K562 (cell line): ENCODE measurements at places on chromosomes 4 and X. TPM values are rescaled to one million over a fixed set of nuclear protein-coding genes. Genes with fewer than 3 reads are reported as not detected.

DNA sequence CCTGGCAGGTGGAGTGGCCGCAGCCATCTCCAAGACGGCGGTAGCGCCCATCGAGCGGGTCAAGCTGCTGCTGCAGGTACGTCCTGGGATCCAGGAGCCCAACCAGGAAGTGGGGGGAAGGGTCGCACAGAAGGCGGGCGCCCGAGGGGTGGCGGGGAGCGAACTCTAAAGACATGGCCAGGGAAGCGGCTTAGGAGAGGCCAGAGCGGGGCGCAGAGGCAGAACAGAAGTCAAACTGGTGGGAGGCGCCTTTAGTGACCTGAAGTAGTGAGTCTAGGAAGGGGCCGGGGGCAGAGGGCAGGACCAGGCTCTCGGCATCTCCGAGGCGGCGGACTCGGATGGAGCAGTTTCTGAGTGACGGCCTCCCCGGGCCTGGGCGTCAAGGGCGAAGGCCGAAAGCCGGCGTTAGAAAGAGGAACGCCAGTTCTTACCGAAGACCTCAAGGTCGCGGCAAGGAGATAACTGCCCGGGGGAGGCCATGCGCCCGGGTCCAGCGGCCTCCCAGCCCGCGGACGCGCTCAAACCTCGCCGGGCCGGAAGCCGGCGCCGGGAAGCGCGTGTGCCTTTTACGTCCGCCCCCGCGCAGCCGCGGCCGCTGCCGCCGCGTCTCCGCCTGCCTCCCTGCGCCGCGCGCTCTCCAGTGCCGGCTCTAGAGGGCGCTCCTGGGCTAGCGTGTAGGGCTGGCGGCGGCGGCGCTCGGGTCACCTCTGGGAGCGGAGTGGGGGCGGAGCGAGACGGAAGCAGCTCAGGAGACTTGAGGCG, 488 bp downstream of the SLC25A5 start:
- H3K36me3 ChIP-seq, result peaks cover 28% of the 10 kb centered on the region
- peaks cover 18% of the 10 kb centered on the region for H3K4me1 ChIP-seq
- DNase-seq, result peak; percentile 73
- peak overlapping the region; percentile 99 for H3K4me3 ChIP-seq
- H3K27me3 ChIP-seq, result no peaks in the 10 kb centered on the region

GRCh38 chr4:91319556-91320268, 984.1 kb upstream of the GRID2 start:
- no peak overlapping the region for H3K27ac ChIP-seq
- no peaks in the 10 kb centered on the region for H3K36me3 ChIP-seq
- no peaks in the 10 kb centered on the region for H3K4me1 ChIP-seq
- DNase-seq, result no peak

DNA sequence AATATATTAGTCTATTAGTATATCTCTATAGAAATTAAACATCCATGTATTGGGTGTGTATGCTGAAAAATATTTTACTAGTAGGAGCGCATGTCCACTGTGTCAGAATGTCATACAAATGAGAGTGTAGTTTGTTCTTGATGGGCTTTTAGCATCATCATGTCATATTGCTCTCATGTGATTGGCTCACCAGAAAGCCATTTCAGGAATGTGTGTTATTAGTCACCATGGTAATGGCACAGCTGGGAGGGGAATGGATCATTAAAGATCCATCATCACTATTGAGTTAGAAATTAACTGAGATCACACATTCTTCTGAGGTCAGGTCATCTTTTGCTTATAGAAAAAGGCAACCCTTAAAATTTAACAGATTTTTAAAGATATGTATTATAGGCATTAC, 77.3 kb downstream of the PHEX start:
- no peak overlapping the region for H3K4me3 ChIP-seq
- H3K36me3 ChIP-seq, result no peaks in the 10 kb centered on the region
- H3K27me3 ChIP-seq, result no peaks in the 10 kb centered on the region
- no peak for DNase-seq
- no peaks in the 10 kb centered on the region for H3K4me1 ChIP-seq
- H3K27ac ChIP-seq, result no peak overlapping the region

- peaks cover 22% of the 10 kb centered on the region; the same call in 2 of the 3 replicates for H3K4me1 ChIP-seq
- no peaks in the 10 kb centered on the region for H3K36me3 ChIP-seq
- peak; percentile 63 for DNase-seq
- peak overlapping the region; percentile 73 for H3K27ac ChIP-seq
- peak overlapping the region; percentile 34 for H3K4me3 ChIP-seq
- H3K27me3 ChIP-seq, result no peaks in the 10 kb centered on the region
Measured at GRCh38 chr4:40514497-40514951, 115.1 kb downstream of the RBM47 start.

- no peaks in the 10 kb centered on the region for H3K4me1 ChIP-seq
- no peaks in the 10 kb centered on the region for H3K36me3 ChIP-seq
- peak; percentile 4 for DNase-seq
- H3K4me3 ChIP-seq, result no peak overlapping the region
- H3K27me3 ChIP-seq, result no peaks in the 10 kb centered on the region
- H3K27ac ChIP-seq, result no peak overlapping the region
Measured at GRCh38 chr4:97984545-97985131, 158.6 kb downstream of the STPG2 start.

GRCh38 chr4:176726803-176727202, 65.9 kb downstream of the VEGFC start:
- H3K4me1 ChIP-seq, result no peaks in the 10 kb centered on the region
- H3K27me3 ChIP-seq, result no peaks in the 10 kb centered on the region
- no peaks in the 10 kb centered on the region for H3K36me3 ChIP-seq
- no peak for DNase-seq
- no peak overlapping the region for H3K27ac ChIP-seq

- no peaks in the 10 kb centered on the region for H3K4me1 ChIP-seq
- no peak for DNase-seq
- H3K27me3 ChIP-seq, result no peaks in the 10 kb centered on the region
- no peaks in the 10 kb centered on the region for H3K36me3 ChIP-seq
Measured at GRCh38 chr4:160825644-160826338, 1338.0 kb downstream of the FSTL5 start.

GRCh38 chr4:99943904-99944437, 2.4 kb downstream of the DNAJB14 start:
- H3K4me1 ChIP-seq, result peaks cover 7% of the 10 kb centered on the region
- no peak overlapping the region for H3K4me3 ChIP-seq
- no peak for DNase-seq
- no peaks in the 10 kb centered on the region for H3K27me3 ChIP-seq
- H3K36me3 ChIP-seq, result peaks cover 31% of the 10 kb centered on the region

DNA sequence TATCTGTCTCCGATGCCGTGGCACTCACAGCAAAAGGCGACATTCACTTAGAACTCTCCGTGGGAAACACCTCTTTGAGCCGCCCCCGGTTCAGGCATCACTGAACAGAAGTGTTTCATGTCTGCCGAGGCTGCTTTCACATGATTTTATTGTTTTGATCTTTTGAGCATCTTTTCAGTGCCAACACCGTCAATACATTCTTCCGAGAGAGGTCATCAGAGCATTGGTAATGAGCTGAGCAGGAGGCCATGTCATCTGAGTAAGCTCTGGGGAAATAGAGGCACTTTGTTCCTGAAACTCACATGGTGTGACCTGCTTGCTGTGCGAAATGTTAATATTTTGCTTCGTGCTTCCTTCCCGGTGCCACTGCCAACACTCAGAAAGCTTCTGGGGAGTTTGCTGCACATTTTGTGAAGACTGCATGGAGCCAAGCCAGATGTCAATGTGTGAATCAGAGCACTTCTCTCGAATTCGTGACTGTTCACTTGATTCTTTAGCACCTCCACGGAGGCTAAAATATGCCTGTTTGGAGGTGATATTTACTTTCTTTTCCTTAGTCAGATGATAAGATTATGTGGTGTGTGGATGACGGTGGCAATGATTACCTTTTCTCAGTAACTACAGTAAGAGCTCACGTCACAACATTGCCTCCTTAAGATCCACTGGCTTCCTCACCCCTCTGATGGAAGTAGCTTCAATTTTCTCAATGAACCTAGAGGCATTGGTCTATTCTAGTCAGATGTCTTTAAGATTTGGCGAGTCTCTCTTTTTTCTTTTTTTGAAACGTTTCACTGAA, 222.3 kb upstream of the HS3ST1 start:
- no peak for DNase-seq
- no peak overlapping the region for H3K27ac ChIP-seq
- H3K4me1 ChIP-seq, result no peaks in the 10 kb centered on the region
- no peaks in the 10 kb centered on the region for H3K36me3 ChIP-seq
- H3K4me3 ChIP-seq, result no peak overlapping the region

- H3K27me3 ChIP-seq, result no peaks in the 10 kb centered on the region
- no peak overlapping the region for H3K27ac ChIP-seq
- no peak for DNase-seq
- H3K4me1 ChIP-seq, result peaks cover 23% of the 10 kb centered on the region; the same call in 2 of the 3 replicates
- no peak overlapping the region for H3K4me3 ChIP-seq
- H3K36me3 ChIP-seq, result peaks cover 24% of the 10 kb centered on the region; the same call in 2 of the 3 replicates
Measured at GRCh38 chr4:74374561-74375327, 9.8 kb downstream of the EREG start.

- no peak for DNase-seq
- H3K27ac ChIP-seq, result no peak overlapping the region
- no peaks in the 10 kb centered on the region for H3K4me1 ChIP-seq
- H3K27me3 ChIP-seq, result peaks cover 67% of the 10 kb centered on the region
Measured at GRCh38 chr4:7521666-7522065, 86.9 kb upstream of the PSAPL1 start.

DNA sequence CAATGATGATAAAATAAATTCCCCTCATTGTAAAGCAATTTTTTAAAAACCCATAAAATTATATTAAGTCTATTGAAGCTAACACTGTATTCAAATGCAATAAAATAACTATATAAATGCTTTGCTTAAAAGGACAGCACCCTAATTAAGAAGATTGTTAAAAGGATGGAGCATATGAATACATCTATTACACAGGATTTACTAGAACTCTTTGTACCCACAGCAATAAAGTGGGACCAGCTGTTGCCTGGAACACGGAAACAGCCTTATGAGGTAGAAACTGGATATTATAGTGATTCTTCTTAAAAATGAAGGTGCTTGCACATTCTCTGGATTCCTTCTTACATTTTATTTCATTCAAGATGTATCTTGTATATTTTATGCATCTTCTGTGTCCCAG, 298.7 kb upstream of the KLF3 start:
- H3K36me3 ChIP-seq, result no peaks in the 10 kb centered on the region
- H3K27me3 ChIP-seq, result no peaks in the 10 kb centered on the region
- H3K4me3 ChIP-seq, result no peak overlapping the region
- H3K4me1 ChIP-seq, result no peaks in the 10 kb centered on the region

DNA sequence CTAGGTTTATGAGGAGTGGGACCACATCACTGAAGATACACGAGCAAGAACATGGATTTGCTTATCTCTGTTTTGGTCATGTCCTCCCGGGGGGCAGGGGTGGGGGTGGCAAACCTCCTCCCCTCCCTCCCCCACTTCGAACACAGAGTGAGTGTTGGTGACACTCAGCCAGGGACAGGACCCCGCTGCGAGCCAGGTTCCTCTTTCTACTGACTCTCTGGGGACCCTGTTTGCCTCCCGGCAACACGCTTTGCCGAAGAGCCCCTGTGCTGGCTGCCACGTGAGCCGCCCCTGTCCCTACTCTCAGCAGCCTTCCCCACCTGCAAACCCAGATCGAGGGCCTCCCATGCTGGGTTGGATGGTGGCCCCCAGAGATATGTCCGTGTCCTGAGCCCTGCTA, 34.7 kb downstream of the P2RY8 start:
- no peak for DNase-seq
- peaks cover 20% of the 10 kb centered on the region for H3K4me1 ChIP-seq
- no peaks in the 10 kb centered on the region for H3K27me3 ChIP-seq
- H3K36me3 ChIP-seq, result no peaks in the 10 kb centered on the region
- peak overlapping the region; percentile 43; the same call in 1 of the 3 replicates for H3K27ac ChIP-seq

DNA sequence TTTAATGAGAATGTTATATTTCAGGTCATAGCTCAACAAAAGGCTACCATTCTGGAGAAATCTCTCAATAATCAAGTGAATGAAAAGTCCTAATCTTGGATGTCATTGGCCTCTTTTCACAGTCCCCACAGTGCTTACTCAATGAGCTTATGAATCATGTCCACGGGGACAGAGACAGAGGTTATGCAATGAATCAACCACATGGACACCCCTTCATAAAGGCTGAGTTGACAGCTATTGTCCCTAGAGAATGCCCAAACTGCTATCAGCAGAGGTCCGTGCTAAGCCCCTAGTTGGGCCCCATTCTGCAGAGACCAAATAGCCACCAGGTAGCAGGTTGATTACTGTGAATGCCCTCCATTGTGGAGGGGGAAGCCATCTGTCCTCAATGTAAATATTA, 158.1 kb downstream of the LHFPL1 start:
- H3K27me3 ChIP-seq, result no peaks in the 10 kb centered on the region
- no peaks in the 10 kb centered on the region for H3K36me3 ChIP-seq
- DNase-seq, result no peak
- no peak overlapping the region for H3K4me3 ChIP-seq
- no peak overlapping the region for H3K27ac ChIP-seq

GRCh38 chr4:125705681-125706080, 390.9 kb downstream of the FAT4 start:
- no peak overlapping the region for H3K27ac ChIP-seq
- no peaks in the 10 kb centered on the region; the same call in 1 of the 2 replicates for H3K27me3 ChIP-seq
- no peak for DNase-seq
- H3K4me1 ChIP-seq, result no peaks in the 10 kb centered on the region
- H3K36me3 ChIP-seq, result no peaks in the 10 kb centered on the region
- H3K4me3 ChIP-seq, result no peak overlapping the region

GRCh38 chr4:102037566-102037965, 247.0 kb downstream of the BANK1 start:
- no peaks in the 10 kb centered on the region for H3K27me3 ChIP-seq
- H3K4me3 ChIP-seq, result no peak overlapping the region
- H3K27ac ChIP-seq, result no peak overlapping the region
- no peak for DNase-seq
- no peaks in the 10 kb centered on the region for H3K36me3 ChIP-seq
- H3K4me1 ChIP-seq, result no peaks in the 10 kb centered on the region

DNA sequence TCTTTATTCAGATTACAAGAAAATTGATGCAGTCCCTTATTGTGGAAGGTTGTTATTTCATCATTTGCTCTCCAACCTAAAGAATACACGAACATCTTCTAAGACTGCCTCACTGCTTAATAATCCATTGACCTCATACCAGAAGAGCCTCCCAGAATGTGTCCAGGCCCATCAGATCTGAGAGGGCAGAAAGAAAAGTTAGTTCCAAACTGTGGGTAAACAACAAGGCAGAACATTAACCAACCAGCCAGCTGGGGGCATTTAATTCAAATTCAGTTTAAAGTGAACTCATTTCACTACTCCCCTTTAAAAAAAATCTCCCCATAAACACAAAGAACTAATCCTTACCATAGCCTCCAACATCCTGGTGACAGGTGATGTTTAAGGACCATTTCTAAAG, 13.8 kb downstream of the GPC4 start:
- no peaks in the 10 kb centered on the region for H3K4me1 ChIP-seq
- DNase-seq, result no peak
- no peak overlapping the region for H3K4me3 ChIP-seq
- H3K27ac ChIP-seq, result no peak overlapping the region
- H3K27me3 ChIP-seq, result no peaks in the 10 kb centered on the region
- H3K36me3 ChIP-seq, result no peaks in the 10 kb centered on the region

Gene GJB1
- 0.11 TPM in 1 of 2 replicates, not detected in the other for total RNA-seq

Gene DKK2
- not detected in 2 replicates for total RNA-seq

Gene PPA2
- 104 and 107 TPM in 2 replicates for total RNA-seq

Gene CXorf38
- 6.3 and 7.9 TPM in 2 replicates for total RNA-seq

Gene S100P
- 13.2 and 16.8 TPM in 2 replicates for total RNA-seq

Gene SPARCL1
- total RNA-seq, result 0.60 and 0.71 TPM in 2 replicates

Gene ATP1B4
- not detected in 2 replicates for total RNA-seq
